Amniotic stem cell (primary cell): ENCODE measurements at places on chromosomes 13 and 19.

DNA sequence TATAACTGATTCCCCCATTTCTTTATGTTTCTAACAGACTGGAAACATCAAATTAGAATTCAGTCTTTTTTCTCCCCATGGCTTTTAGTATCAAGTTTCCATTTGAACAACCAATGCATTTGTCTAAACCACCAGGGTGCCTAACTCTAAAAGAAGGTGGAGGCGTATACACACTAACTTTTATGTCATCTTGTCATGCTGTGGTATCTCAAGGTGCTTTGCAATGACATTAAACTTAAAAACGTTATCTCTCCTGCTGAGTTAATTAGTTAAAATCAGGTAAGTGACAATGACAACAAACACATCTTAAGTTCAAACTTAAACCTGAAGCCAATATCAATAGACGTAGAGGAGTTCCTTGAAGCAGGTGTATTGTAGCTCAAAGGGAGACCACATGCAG, 1001.7 kb downstream of the PCDH17 start:
- DNase-seq, result no peak

GRCh38 chr19:44607049-44607448, 6.3 kb upstream of the IGSF23 start:
- no peak for DNase-seq

- no peak for DNase-seq
Observed at GRCh38 chr19:29550896-29551295, 25.1 kb downstream of the VSTM2B start.

DNA sequence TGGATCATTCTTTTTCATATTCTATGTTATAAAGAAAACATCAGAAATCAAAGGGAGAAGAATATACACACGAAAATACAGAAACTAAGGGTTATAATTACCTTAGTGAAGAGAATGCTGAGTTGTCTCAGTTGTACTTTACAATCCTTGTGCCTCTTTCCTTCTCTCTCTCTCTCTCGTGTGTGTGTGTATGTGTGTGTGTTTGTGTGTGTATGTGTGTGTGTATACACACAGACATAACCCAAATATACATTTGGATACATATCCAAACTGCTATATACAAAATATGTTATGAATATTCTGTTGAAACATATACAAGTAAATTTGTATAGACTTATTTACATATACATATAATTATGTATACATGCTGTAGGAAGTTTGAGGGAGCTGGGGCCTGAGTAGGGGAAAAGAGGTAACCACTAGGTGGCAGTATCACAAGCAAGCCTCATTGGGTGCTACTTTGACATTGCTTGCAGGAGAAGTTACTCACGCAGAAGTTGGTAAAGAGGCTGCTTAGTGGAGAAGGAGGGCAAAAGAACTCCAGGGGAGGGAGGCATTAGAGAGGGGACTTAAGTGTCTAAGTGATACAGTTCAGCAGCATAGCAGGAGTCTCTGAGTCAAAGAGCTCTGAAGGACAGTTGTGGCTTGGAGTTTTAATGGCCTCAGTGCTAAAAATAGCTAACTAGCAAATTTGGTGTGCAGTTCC, 465.1 kb upstream of the PCDH20 start:
- no peak for DNase-seq

- DNase-seq, result no peak
Observed at GRCh38 chr13:30905932-30906383, at the start of gene MEDAG. MEDAG (plus strand) TSS chr13:30906271; CDS start chr13:30906516, 245 bp downstream.

DNA sequence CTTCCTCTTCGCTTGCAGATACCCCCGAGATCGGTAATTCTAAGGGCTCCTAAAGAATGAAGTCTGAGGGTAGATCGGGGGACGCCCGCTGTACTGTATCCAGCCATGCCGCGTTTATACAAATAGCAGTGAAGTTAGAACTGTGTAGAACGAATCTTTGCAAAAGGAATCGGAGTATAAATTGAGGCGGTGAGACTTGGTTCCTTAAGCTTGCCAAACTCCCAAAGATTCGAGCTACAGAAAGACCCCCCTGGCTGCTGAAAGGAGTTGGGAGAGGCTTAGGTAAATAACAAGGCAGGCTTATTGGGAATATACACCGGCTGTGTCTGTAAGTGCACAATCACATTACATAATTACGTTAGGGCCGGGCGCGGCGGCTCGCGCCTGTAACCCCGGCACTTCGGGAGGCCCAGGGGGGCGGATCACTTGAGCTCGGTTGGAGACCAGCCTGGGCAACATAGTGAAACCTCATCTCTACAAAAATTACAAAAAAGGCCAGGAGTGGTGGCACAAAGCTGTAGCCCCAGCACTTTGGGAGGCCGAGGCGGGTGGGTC, 12.2 kb downstream of the TMEM160 start:
- DNase-seq, result no peak

DNA sequence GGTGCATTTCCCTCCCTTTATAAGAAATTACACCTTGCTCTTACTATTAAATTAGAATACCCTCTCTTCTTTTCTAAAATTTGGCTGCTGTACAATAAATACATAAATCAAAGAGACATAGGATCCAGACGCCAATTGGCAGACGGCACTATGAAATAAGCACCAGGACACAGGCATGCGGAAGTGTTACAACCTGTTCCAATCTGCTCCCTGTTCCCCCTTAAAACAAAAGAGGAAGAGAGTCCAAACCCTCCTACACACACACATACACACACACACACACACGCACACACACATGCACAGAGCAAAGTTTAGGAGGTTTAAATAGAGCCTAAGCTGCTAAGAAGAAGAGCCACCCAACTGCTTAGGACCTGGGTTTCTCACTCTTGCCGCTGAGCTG, 75.6 kb upstream of the ZNF507 start:
- DNase-seq, result no peak

- no peak for DNase-seq
Observed at GRCh38 chr19:32919365-32919764, 49.8 kb upstream of the SLC7A9 start.

- no peak for DNase-seq
Observed at GRCh38 chr13:79663435-79663834, 182.5 kb downstream of the NDFIP2 start.

- no peak for DNase-seq
Observed at GRCh38 chr13:50779443-50780200, 63.9 kb downstream of the DLEU7 start.

GRCh38 chr13:79549355-79550106, 68.6 kb downstream of the NDFIP2 start:
- no peak for DNase-seq

- DNase-seq, result no peak
Observed at GRCh38 chr13:90768116-90768515, 579.4 kb upstream of the MIR17HG start.

DNA sequence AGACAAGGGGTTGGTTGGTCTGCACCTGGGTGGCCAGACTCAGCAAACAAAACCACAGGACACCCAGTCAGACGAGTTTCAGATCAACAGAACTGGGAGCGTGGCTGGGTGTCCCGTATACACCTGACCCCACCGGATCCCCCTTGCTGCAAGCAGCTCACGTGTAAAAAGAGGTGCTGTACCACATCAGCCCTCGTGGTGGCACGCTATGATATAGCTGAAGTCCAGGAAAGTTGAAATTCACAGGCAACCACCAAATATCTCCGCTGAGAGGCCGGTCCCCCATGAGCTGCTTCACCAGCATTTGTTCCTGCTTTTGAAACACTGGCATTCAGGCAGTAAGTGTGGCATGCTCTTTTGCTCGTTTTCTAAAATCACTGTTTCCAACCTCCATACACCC, 92.3 kb downstream of the TUBA3C start:
- no peak for DNase-seq

DNA sequence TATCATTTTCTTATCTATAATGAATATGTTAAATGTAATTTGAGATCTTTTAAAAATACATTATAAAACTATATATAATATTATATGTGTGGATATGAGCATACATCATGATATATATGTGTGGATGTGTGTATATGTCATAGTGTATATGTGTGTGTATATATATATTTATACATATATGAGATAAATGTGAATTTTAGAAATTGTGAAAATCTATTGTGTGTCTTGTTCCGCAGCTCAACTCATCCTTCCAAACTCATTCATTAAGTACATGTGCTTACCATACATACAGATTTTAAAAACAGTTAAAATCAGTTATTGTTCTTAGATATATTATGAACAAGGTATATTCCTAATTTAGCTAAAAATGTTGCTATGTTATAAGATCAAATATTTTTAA, 435.2 kb upstream of the MIR17HG start:
- DNase-seq, result no peak

- no peak for DNase-seq
Observed at GRCh38 chr13:94394723-94395122, 84.8 kb downstream of the DCT start.

DNA sequence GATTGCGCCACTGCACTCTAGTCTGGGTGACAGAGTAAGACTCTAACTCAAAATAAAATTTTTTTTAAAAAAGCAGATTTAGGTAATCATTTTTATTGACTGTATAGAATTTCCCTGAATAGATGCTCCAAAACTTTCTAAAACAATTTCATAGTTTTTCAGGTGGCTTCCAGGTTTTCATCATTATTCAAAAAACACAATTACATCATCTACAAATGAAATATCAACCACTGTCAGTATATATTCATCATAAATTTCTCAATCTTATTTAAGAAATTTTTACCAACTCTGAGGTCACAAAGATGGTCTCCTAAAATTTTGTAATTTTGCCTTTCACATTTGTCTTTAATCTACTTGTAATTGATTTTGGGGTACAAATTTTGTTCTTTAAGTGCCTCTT, 48.1 kb downstream of the ZC3H13 start:
- no peak for DNase-seq

- DNase-seq, result no peak
Observed at GRCh38 chr19:55265173-55265572, 6.4 kb upstream of the PPP6R1 start.

DNA sequence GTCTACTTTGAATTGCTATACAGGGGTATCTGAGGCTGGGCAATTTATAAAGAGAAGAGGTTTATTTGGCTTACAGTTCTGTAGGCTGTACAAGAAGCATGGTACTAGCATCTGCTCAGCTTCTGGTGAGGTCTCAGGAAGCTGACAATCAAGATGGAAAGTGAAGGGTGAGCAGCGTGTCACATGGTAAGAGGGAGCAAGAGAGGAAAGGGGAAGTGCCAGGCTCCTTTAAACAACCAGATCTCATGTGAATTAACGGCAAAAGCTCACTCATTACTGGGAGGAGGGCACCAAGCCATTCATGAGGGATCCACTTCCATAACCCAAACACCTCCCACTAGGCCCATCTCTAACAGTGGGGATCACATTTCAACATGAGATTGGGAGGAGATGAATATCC, 222.4 kb downstream of the TDRD3 start:
- no peak for DNase-seq

DNA sequence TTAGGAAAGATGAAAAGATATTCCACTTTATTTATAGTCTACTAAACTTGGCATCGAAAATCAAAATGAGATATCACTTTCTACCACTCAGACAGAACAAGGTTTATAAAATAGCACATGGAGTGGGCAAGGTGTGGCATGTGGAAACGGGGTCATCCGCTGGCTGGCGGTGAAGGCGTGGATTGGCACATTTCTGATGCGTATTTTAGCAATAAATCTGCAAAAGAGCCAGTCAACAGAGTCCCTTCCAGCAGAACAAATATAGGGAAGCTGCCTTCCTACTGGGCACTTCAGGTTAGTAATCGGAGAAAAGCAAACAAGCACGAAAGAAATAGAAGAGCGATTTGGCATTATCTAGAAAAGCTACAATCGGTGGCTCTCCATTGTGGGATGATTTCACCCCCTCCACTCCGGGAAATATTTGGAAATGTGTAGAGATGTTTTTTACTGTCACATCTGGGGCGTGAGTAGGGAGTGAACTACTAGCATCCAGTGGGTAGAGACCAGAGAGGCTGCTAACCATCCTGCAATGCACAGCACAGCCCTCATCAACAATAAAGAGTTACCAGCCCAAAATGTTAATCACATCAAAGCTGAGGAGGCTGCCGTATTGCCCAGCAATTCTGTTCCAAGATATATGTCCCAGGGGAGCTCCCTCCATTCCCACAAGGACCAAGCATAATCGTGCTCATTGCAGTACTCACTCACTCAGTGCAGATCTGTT, 116.1 kb upstream of the PEG3 start:
- DNase-seq, result no peak

GRCh38 chr19:8371011-8371804, 7.3 kb downstream of the ANGPTL4 start:
- DNase-seq, result no peak
